A172 (cell line): ENCODE measurements at places on chromosomes 1 and 21.

- no peak for DNase-seq
These were observed 209.6 kb downstream of the NUF2 start for GRCh38 chr1:163531345-163531744.

DNA sequence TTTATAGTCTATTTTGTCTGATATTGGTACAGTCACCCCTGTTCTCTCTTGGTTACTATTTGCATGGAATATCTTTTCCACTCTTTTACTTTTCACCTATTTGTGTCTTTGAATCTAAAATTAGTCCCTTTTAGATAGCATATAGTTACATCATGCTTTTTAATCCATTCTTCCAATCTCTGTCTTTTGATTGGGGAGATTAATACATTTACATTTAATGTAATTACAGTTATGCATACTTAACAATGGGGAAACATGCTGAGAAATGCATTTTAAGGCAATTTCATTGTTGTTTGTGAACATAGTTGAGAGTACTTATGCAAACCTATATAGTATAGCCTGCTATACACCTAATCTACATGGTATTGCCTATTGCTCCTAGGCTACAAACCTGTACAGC lies 48.4 kb upstream of the ATP6V1G3 start:
- DNase-seq: no peak

- no peak for DNase-seq
These were observed 1.3 kb upstream of the THAP3 start for GRCh38 chr1:6623269-6623965.

- DNase-seq: no peak
These were observed 42.9 kb downstream of the ATP1A1 start for GRCh38 chr1:116415699-116416533.

GRCh38 chr1:54565113-54565501 lies 17.1 kb downstream of the ACOT11 start:
- no peak for DNase-seq

DNA sequence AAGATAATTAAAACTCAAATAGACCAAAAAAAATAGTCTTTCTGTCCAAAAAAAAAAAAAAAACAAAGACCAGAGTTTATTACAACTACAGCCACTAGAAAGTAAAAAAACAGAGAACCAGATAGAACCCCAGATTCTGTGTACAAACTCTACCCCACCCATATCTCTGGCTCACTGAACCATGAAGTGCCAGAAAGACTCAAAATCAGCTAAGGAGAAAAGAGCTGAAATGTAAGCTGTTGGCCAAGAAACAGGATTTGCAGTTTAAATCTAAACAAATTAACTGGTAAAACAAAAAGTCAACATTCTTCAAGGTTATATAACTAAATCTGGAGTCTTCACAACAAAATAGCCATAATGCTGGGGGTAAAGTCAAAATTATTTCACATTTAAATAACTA lies 278.9 kb downstream of the SEC16B start:
- DNase-seq: no peak

- DNase-seq: peak; percentile 81
These were observed 30.7 kb downstream of the DMBX1 start for GRCh38 chr1:46520063-46520911.

DNA sequence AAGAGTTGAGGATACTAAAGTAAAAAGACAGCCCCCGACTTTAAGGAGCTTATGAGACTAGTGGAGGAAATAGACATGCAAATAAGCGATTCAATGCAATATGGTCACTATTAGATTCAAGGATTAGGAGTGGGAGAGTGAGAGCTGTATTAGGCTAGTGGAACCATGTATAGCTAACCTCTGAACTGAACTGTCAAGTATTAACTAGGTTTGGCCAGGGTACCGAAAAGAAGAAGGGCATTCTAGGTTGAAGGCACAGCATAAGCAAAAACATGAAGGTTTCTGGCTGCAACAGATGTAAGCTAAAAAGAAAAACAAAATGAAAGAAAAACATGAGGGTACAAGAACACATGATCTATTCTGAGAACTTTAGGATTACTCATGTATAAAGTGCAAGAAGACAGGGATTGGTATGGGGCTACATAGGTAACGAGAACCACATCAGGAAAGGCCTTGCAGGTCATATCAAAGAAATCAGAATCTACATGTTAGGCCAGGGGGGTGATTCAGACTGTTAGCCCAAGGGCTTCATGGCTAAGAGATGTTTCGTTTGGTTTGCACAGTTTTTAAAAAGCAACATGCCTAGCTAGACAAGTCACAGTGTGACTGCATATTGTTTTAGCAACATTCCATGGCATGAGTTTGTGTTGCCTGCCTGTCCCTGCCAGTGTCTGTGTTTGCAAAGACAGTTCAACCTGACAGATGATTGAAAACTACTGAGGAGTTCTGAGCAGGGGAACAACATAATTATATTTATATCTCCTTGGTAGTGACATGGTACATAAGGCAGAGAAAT lies 54.4 kb upstream of the HAO2 start:
- DNase-seq: no peak

GRCh38 chr21:46115441-46116188 lies 17.7 kb downstream of the COL6A2 start:
- DNase-seq: no peak

- DNase-seq: no peak
These were observed 1.7 kb downstream of the SDC3 start for GRCh38 chr1:30906631-30907441.

DNA sequence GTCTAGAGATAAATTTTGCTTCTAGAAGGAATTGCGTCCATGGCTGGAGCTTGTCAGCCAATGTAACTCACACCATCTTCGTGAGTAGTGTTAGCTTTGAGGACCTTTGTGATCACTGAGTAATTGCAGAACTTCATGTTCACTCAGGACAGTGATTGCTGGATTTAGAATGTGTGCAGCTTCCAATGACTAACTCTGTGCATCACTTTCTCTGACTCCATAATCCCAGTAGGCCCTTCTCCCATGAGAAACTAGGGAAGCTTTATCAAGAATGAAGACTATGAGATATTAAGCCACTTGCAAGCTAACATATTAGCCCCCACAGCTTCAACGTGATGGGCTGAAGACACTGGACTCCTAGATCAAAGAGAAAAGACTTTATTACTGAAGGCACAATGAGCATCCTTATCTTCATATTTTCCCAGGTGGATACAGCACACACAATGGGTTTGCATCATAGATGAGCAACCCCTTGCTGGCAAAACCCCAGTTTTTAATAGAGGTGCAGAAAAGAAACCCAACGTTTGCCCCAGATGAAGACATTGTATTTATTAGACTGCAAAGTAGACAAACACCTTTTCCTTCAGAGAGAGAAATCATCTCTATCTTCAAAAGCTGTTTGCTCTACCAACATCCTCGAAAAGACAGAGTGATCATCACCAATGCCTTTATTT lies 561.0 kb downstream of the LTN1 start:
- DNase-seq: no peak

DNA sequence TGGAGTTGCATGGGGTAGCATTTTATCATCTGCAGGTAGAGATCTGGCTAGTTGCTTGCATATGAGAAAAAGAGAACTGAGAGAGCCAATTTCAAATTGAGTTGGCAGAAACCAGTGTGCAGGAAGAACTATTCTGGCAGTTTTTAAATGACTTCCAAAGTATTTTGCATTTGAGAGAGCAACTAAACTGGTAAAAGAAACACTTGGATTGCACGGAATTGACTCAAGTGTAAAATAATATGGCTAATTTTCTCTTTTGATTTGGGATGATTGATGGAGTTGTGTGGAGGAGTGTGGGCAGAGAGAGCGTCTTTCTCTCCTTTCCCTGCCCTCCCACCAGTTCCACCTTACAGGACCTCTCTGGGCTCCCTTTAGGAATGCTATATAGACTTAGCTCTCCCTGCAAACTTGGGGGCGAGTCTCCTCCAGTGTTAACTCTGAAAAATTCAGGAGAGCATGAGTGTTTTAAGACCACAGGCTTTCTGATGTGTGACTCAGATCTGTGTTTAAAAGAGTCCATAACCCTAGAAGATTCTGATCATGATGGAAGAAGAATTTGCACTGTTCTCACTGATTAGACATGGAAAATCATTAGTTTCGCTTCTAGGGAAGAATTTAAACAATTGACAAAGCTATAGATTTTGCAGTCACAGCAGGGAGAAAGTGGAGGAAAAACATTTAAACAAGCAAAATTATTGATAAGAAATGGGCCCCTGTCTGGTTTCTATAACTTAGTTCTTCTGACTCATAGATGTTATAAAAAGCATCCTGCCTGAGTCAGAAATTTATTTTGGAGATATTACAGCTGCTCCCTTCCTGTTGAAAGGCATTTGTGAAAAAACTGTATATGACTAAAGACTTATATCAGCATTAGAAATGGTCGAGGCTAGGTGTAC lies 24.9 kb upstream of the CTBS start:
- DNase-seq: peak; percentile 61

DNA sequence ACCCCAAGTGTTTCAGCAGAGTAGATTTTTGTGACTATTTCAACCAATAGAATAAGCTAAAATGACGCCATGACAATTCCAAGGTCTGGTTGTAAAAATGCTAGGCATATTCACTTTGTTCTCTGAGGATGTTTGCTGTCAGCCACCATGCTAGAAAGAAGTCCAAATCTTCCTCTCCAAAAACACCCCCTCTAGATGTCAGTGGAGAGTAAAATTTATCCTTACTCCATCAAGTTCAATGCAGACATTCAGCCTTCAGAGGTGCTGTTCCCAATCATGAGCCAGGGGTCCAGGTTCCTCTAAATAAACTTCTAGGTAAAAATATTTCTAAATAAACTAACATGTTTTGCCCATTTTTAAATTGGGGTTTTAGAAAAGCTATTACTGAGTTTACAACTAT lies 395.4 kb upstream of the ADAMTS5 start:
- peak; percentile 11 for DNase-seq

GRCh38 chr1:62333441-62333840 lies 14.2 kb upstream of the KANK4 start:
- DNase-seq: peak; percentile 31

GRCh38 chr1:223711173-223711572 lies 1.2 kb upstream of the CAPN2 start:
- DNase-seq: peak; percentile 66

GRCh38 chr1:177737456-177737855 lies 232.4 kb downstream of the SEC16B start:
- no peak for DNase-seq

DNA sequence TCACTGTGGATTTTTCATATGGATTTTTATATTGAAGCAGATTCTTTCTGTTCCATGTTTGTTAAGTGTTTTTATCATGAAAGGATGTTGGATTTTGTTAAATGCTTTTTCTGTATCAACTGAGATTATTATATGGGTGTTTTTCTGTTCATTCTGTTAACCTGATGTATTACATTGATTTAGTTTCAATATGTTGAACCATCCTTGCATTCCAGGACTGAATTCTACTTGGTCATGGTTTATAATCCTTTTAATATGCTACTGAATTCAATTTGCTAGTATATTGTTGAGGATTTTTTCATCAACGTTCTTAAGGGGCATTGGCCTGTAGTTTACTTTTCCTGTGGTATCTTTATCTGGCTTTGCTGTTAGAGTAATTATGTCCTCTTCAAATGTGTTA lies 55.8 kb downstream of the CCDC30 start:
- DNase-seq: no peak

DNA sequence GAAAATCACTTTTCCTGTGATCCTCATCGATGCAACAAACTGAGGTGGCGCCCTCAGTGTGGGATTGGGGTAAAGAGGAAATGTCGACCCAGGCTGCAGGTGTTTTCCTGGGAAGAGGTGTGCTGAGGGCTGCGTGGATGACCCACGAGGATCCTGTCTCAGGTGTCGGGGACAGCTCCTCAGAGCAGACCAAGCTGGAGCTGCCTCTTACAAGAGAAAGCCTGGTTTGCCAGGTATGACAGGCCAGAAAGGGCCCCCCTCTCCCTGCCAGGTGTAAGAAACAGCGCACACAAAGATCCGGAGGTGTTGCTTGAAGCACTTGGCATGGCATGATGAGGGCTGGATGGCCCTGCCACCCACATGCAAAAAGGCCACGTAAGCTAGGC lies 12.6 kb downstream of the FHAD1 start:
- DNase-seq: no peak
